ENCODE measurements at places on chromosomes 1 and 21. TPM values are rescaled to one million over a fixed set of nuclear protein-coding genes. Genes with fewer than 3 reads are reported as not detected.

GRCh38 chr1:112997781-112998180 is 41.8 kb upstream of the SLC16A1 start:
- ATAC-seq, result no peak

DNA sequence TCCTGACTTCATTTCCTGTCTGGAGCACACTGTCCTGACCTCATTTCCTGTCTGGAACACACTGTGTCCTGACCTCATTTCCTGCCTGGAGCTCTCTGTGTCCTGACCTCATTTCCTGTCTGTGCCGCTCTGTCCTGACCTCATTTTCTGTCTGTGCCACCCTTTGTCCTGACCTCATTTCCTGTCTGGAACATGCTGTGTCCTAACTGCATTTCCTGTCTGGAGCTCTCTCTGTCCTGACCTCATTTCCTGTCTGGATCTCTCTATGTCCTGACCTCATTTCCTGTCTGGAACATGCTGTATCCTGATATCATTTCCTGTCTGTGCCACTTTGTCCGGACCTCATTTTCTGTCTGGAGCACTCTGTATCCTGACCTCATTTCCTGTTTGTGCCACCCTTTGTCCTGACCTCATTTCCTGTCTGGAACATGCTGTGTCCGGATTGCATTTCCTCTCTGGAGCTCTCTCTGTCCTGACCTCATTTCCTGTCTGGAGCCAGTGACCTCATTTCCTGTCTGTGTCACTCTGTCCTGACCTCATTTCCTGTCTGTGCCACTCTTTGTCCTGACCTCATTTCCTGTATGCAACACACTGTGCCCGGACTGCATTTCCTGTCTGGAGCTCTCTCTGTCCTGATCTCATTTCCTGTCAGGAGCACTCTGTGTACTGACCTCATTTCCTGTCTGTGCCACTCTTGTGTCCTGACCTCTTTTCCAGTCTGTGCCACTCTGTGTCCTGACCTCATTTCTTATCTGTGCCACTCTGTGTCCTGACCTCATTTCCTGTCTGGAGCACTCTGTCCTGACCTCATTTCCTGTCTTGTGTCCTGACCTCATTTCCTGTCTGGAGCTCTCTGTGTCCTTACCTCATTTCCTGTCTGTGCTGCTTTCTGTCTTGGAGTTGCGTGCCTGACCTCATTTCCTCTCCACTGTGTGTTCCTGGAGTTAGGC is 27.6 kb downstream of the SKI start:
- ATAC-seq, result peak; percentile 60

- peak; percentile 73 for ATAC-seq
Measured at GRCh38 chr1:211323156-211324063, 3.2 kb upstream of the TRAF5 start.

DNA sequence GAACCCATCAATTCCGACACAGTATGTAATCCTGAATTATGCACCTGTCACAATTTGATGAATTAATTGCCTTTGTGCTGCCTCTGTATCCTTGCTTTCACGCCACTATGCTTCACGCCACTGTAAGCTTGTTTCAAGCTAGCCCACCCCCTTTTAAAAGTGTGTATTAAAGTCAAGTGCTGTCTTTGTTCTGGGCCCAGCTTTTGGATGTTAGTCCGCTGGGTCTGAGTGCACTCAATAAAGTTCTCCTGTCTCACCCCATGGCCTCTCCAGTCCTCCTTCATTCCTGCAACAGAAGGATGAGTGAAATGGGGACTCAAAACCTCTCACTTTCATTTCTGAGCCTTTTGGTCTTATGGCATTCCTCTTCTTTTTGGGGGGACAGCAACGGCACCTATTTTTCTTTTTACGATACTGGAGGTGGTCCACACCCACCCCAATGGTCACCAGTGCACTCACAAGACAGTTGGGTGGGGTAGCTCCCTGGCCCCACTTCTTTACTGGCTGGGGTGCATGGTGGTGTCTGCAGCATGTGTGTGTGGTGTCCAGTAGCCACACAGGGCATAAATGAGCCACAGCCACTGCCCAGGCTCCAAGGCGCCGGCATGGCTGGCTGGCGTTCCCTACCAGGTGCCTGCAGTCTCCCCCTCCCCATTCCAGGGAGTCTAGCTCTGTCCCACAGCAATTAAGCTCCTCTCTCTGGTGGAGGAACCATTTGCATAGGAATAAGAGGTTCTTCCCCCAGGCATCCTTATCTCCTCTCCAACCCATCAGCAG is 1.8 kb downstream of the THEM4 start:
- no peak for ATAC-seq

DNA sequence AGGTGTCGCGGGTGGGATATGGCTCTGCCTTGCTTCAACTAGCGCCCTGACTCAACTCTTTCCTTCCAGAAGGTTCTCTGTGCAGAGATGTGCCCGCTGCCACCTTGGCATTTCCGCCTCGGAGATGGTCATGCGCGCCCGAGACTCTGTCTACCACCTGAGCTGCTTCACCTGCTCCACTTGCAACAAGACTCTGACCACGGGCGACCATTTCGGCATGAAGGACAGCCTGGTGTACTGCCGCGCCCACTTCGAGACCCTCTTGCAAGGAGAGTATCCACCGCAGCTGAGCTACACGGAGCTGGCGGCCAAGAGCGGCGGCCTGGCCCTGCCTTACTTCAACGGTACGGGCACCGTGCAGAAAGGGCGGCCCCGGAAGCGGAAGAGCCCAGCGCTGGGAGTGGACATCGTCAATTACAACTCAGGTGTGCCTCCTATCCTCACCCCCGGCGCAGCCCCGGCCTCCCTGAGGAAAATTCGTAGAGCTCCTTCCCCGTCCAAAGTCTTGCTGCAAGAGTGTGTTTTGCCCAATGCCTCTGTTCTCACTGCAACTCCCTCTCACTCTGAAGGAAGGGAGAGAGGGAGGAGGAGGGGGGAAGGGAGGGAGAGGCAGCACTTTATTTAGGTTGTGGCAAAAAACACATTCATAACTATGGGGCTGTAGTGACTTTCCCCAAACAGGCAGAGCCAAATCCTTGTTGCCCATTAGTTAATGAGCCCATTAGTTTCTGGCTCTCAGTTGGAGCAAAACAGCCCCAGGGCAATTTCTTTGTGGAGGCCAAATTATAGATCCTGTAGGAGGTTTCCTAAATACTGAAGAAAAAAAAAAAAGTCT is 4.3 kb downstream of the LHX9 start:
- no peak for ATAC-seq

GRCh38 chr1:11646317-11646716 is 7.9 kb downstream of the FBXO2 start:
- no peak for ATAC-seq

DNA sequence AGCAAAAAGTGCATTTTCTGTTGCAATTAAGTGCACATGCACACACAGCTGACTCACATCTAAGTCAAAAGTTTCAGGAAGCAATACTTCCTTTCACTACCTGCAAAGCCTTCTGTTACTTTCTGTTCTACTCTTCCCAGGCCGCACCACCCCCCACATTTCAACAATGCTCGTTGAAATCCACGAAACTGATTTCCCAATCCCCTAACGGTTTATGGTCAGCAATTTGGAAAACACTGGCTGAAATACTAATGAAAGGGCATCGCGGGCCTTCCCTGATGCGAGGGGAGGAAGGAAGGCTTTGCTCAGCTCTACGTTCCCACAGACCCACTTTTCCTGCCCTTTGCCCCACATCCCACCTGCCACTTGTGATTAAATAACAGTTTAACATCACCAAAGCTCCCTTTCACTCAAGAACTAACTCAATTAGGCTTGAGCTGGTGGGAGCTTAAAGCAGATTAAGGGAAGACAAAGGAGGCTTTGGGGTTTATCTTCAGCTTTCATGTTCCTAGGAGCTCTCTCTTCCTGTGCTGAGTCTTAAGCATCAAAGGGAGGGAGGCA is 243.2 kb upstream of the RAB4A start:
- peak; percentile 91 for ATAC-seq

- no peak for ATAC-seq
Measured at GRCh38 chr1:24142546-24143534, at the start of gene IL22RA1. IL22RA1 (minus strand) TSS chr1:24143140; CDS start chr1:24143082, 58 bp downstream.

DNA sequence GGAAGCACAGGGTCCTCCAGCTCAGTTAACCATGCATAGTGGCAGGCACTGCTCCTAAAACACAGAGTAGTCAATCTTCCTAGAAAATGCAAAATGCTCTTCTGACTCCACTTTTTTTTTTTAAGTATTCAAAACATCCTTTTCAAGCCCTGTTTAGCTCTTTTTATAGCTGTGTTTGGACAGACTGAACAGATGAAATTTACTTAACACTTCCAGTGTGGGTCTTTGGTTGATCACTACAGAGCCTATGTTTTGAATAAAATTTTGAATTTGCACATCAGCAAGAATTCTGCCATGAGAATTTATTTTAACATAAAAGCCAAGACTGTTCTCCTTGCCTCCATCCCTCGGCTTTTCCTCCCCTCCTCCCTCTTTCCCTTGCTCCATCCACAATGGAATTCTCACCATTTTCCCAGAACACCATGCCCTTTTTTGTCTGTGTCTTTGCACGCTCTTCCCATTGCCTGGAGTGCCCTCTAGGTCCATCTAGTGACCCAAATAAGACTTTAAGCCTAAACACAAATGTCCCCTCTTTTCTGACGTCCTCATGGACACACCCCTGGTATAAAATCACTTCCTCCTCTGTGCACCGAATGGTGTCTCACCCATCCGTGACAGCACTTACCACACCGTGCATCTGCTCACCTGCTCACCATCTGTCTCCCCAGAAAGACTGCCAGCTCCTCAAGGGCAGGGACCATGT is 24.0 kb upstream of the CPT2 start:
- ATAC-seq, result no peak

DNA sequence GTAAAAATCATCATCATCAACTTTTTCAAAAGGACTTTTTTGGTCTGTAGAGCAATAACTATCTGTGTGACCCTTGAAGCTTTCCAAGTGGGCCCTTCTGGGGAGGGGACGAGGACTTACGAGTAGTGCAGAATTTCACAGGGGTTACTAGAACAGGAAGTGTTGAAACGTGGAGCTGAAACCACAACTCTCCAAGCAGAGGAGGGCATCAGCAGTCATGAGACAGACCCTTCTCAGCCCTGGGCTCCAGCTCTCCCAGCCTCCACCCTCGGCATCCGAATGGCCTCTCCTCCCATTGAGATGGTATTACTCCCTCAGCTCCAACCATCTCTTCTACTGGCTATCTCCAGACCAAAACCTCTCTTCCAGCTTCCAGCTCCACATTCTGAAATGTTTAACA is 3.6 kb downstream of the FAM89A start:
- no peak for ATAC-seq

DNA sequence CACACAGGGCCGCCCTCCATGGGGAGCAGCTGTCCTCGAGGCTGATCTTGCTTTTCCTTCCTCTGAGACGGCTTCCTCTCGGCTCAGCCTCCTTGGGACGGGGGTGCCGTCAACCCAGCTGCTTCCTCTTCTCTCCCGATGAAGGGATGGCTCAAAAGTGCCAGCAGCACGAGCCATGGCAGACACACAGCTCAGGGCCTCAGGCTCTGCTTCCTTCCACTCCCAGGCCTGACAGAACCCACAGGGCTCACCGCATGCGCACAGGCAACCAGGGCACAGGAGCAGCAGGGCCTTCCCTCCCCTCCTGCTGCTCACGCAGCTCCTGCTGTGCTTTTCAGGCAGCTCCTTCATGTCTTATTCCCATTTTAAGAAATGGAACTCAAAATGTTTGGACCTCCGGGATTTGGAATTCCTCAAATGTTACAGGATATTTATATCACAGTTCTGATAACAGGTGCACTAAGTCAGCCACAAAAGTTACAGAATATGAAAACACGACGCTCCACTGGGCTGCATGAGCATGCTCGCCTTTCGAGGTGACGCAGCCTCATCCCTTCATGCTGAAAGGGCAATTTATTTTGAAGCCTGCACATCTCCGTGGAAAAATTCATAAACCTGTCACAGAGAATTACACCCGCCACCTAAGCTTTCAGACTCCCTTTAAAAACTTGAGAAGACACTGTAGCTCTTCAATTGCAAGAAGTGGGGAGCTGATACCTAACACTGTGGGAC is 84.4 kb downstream of the HSF2BP start:
- ATAC-seq, result no peak

GRCh38 chr21:25107708-25108107 is 499.6 kb downstream of the MRPL39 start:
- no peak for ATAC-seq

DNA sequence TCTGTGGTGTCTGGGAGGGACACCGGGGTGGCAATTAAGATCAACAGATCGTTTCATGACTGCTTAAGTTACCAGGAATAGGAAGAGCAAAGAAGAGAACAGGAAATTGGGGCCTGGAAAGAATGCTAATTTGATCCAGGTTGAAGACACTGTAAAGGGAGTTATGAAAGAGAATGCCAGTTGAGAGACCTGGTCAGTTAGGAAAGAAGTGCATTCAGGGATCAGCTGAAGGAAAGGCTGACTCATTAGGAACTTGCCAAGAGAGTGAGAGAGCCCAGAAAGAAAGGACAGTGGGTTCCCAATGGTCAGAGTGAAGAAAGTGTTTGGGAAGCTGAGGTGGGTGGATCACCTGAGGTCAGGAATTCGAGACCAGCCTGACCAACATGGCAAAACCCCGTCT is 119.6 kb downstream of the UBE2U start:
- ATAC-seq, result no peak

GRCh38 chr1:60791226-60791625 is 291.1 kb upstream of the NFIA start:
- ATAC-seq, result no peak

DNA sequence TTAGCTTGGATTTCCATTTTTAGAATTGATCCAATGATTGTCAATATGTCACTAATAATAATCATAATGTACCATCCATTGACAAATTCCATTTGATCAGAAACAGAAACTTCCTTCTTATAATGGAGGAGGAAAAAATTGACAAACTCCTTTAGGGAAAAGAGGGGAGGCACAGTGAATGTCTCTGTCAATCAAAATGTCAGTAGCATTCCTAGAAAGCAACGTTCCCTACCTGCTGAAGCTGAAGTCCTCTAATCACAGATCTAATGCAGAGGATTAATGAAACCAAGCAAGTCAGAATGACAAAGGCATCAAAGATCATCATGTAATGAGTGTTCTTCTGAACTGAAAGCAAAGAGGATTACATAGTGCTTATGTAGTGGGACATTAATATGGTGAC is 22.4 kb downstream of the MCOLN3 start:
- ATAC-seq, result no peak

- no peak for ATAC-seq
Measured at GRCh38 chr1:45299981-45300668, 26.6 kb upstream of the HPDL start.

DNA sequence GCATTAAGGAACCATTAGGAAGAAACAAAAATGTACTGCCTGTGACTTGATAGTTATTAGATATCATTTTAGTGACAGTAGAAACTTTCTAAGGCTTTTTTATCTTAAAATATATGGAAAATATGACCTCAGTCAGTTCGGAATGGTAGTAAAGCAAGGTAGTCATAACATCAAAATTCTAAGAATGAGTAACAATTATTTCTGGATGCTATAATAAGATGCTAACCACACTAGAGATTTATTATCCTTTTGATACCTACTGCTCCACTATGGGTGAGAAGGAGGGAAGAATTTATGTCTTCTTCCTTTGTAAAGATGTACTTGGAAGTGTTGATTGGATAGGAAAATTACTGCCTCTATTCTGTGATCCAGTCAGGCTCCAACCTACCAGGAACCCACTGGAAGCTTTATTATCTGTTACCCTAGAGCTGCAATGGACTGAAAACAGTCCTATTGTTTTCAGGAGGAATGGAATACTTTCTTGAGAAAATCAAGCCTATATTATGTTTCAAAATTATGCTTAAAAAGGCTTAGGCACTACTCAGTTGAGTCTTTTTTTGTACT is 8.8 kb downstream of the FMN2 start:
- ATAC-seq, result no peak

The COL16A1 gene
- not detected for total RNA-seq

The TMEM51 gene
- not detected for total RNA-seq

The RAVER2 gene
- total RNA-seq, result 2.5 TPM

The LRRC71 gene
- not detected for total RNA-seq

The IER5 gene
- 40.9 TPM for total RNA-seq

The ZBTB40 gene
- total RNA-seq, result 21.4 TPM
